Renal pelvis (tissue), 12 donors: ENCODE measurements at places on chromosomes 7 and 10.

- no peak for DNase-seq
These were observed 95.3 kb downstream of the CPED1 start for GRCh38 chr7:121083790-121084251.

DNA sequence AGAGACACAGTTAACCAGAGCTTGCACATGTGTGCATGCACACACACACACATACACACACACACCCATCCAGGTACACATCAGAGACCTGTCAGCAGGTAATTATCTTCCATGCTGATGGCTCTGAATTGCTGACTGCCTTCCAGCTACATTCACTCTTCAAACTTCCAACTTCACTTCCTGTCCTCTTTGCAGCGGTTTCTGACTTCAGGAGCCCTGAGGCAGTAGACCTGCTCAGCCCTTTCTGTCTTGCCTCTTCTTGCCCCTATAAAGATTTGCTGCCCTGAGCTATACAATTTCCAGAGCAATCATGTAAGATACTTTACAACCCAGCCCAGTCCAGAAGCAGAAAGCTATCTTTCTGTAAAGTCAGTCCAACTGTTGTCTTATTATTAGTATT is 310.2 kb downstream of the FGFR2 start:
- no peak for DNase-seq

DNA sequence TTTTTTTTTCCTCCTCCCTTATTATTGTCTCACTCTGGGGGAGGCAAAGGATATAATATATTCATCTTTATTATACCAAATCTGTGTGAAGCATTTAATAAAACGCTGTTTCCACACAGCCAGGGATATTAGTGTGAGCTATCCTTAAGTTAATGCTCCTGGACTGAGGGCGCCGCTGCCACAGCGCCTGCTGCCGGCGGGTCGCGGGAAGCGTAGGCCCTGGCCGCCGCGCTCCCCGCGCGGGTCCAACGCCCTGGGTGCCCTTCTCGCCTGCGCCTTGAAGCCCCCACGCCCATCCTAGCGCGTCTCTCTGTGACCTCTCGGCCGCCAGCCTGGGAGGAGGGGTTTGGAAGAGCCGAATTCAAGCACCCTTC is 9.5 kb upstream of the LBX1 start:
- DNase-seq, result no peak

GRCh38 chr10:19043431-19043830 is 5.2 kb upstream of the MALRD1 start:
- no peak for DNase-seq

DNA sequence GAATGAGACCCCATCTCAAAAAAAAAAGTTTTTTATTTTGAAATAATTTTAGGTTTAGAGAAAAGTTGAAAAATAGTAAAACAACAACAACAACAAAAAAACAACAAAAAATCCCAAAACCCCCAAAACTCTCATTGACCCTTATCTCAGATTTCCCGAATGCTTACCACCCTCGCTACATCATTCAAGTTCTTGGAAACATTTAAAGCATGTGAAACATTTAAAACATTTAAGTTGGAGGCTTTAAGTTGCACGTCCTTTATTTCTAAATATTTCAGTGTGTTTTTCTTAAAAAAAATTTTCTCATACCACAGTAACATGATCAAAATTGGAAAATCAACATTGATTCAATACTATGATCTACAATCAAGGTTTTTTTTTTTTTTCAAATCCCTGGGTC is 382 bp upstream of the ARMS2 start:
- DNase-seq, result no peak

- no peak for DNase-seq
These were observed 139.9 kb downstream of the COL28A1 start for GRCh38 chr7:7395785-7396184.

- DNase-seq, result no peak
These were observed 524.8 kb downstream of the GRM8 start for GRCh38 chr7:126727930-126728391.

DNA sequence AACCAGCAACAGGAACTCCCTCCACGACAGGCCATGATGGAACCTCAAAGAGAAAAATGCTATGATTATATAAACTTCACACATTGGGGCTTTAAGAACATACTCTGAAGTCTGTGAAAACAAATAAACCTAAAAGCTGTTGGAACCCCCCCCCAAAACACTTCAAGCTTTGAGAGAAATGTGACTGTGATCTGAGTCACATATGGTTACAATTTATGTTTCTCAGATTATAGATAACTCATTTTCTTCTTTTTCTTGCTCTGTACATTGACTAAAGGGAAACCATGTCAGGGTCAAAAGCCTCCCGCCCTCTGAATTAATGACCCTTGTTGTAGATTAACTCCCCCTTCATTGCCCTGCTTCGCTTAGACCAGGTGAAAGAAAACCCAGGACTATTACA is 15.8 kb downstream of the VOPP1 start:
- DNase-seq, result no peak

DNA sequence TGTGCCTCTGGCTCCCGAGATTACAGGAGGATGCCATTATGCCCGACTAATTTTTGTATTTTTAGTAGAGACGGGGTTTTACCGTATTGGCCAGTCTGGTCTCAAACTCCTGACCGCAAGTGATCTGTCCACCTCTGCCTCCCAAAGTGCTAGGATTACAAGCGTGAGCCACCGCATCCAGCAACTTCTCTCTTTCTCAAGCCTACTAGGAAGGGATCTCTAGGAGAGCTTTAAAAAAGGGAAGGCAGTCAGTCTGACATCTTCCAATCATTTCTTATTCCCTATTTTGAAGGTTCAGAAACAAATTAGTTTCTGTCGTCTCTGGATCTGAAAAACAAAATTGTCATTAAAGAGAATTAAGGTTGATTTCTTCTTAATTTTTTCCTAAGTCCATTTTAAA is 2.5 kb upstream of the TMEM26 start:
- no peak for DNase-seq

GRCh38 chr10:60341969-60342368 is 47.7 kb downstream of the ANK3 start:
- DNase-seq, result no peak

GRCh38 chr7:12220389-12221046 is 9.4 kb downstream of the TMEM106B start:
- DNase-seq, result no peak

- DNase-seq, result no peak
These were observed 61.0 kb downstream of the MPP7 start for GRCh38 chr10:28241741-28242399.

- DNase-seq, result no peak
These were observed 693 bp downstream of the CREB5 start for GRCh38 chr7:28413011-28413410.
